Hematopoietic multipotent progenitor cell treated with erythropoietin and hydrocortisone succinate and interleukin-3 and kit ligand, for 6 days (in vitro differentiated cells): ENCODE measurements at places on chromosomes 11 and 22.
A peak's percentile ranks its signal among the peaks of the same experiment; 100 is the strongest.

DNA sequence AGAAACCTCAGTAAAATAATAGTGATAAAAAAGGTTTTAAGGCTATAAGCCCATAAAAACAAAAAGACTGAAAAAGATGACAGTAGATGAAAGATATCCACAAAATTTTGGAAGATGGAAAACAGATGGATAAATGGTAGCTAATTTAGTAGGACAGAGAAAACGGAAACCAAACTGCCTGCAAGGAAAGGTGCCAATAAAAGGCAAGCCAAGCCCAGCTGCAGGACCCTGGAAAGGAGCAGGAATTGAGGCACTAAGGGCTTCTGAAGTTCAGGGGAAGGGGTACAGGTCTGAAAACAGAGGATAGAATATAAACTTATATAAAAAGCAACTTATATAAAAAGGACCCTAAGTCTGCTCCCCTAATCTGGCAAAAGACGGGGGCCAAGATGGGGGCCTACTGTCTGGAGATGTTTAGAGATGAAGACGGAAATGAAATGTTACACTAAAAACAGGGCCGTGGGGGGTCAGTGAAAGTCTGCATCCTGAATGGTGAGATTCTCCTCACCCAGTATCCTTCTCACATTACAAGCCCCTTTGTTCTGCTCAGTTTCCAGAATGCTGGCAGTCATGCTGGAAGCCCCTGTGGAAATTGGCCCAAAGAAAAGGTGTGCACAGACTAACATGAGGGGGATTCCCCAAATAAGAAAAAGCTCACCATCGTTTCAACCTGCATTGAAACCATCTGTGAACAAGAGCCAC lies 269.3 kb upstream of the PITPNB start:
- no peak for DNase-seq

DNA sequence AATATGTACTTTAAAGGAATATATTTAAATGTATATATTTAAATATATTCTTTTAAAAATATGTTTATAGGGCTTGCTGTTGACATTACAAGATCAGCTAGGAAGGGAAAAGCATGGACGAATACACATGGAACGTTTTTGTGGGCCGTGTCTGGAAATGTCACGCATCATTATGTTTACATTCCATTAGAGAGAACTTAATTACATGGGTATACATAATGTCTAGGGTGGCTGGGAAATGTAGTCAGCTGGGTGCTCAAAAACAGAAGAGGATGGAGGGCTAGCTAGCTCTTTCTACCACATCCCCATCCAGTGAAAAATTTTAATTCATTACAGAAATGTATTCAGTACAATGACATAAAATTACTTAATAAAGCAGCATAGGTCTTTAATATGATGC lies 371.2 kb downstream of the DYNC2H1 start:
- DNase-seq: no peak

DNA sequence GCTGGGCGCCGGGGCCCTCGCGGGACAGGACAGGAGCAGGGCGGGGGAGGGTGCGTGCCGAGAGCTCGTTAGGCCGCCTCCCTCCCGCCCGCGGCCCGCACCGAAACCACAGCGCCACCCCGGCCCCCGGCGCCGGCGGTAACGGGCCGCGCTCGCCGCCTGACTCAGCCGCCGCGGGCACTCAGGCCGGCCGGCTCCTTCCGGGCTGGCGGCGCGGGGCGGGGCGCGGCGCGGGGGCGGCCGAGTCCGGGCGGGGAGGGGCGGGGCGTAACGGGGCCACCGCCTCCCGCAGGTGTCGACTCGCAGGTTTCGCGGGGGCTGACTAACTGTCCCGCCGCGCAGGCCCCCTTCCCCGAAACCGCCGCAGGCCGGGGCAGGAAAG lies at the start of gene AP5B1:
TSS of gene AP5B1 (minus strand) at position 207 of the 382 bp plus-strand sequence. CDS start 385 bp downstream, outside the sequence.
- DNase-seq: peak; percentile 75

DNA sequence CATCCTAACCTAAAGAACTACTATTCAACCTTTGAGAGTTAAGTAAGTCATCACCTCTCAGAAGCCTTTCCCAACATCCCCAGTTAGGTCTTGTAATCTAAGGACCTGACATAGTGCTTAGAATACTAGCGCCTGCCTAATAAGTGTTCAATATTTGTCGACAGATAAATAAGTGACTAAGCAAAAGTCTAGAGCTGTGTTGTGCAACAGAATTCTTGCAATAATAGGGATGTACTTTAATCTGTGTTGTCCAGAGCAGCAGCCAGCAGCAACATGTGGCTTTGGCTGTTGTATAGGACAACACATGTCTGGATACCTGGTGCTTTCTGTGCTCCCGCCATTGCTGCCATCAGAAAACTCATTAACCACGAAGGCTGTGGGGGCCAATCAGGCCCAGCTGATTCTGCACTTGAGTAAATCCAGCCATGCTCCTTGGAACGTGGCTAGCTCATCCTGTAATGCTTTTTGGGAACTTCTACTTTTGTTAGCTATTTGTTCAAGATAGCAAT lies 66.8 kb upstream of the NTM start:
- DNase-seq: no peak

GRCh38 chr11:103016031-103016430 lies 60.5 kb upstream of the MMP13 start:
- no peak for DNase-seq

- peak; percentile 83 for DNase-seq
Observed at GRCh38 chr11:7020183-7020917, at the start of the genes NLRP14 and ZNF214. Gene NLRP14, plus strand, starts transcription at chr11:7020479. Its CDS starts 18,108 bp downstream, at chr11:7038587. Gene ZNF214, minus strand, starts transcription at chr11:7020346. Its CDS starts 17,511 bp downstream, at chr11:7002835.

DNA sequence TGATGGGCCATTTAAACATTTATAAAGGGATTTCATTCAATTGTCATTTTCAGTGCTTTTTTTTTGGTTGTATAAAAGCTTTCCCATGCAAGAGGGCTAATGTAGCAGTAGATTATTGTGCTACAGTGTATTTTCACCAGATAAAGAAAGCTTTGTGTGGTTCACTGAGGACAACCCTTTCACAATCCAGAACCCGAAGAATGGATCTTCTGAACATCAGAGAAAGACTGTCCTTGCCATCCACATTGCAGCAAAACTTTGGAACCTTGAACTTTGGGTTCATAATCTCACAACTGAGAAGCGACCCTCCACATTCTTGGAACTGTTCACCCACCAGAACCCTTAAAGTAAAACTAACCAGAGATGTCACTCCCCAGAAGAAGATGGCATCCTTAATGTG lies 9.3 kb downstream of the APOBEC3H start:
- no peak for DNase-seq

- no peak for DNase-seq
Observed at GRCh38 chr22:27094633-27095308, 437.4 kb downstream of the MIAT start.

GRCh38 chr11:3873712-3874349 lies 18.4 kb downstream of the STIM1 start:
- DNase-seq: peak; percentile 46

DNA sequence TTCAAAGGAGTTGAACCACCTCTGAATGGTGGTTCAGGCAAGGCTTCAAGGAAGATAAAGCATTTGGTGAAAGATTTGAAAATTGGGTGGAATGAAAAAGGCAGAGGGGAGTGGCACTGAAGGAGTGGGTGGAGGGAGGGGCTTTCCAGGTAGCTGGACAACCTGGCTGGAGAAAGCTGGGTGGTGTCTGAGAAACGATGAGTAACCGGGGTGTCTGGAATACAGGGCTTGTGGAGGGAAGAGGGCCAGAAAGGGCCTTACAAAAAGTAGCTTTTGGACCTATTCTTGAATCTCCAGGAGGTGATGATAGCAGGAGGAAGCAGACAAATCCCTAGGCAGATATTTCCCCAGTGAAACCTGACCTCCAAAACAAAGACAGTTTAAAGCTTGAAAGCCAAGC lies 99.3 kb downstream of the RASSF10 start:
- DNase-seq: no peak

- peak; percentile 67 for DNase-seq
Observed at GRCh38 chr11:43579171-43579918, 101.2 kb upstream of the HSD17B12 start.

DNA sequence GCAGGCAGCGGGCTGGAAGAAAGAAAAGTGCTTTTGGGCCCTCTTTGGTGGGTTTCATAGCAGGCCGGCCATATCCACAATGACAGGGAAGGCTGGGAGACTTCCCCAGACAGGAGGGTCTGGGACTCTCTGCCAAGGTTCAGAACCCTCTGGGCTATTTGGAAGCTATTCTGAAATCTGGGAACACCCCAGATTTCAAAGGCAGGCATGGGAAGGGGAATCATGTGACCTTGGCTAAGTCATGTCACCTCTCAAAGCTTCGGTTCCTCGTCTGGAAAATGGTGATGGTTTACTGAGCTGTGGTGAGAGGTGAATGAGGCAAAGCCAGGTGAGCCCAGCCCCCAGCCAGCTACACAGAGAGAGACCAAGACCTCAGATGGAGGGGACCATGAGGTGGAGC lies 4.6 kb downstream of the CASTOR1 start:
- DNase-seq: no peak

DNA sequence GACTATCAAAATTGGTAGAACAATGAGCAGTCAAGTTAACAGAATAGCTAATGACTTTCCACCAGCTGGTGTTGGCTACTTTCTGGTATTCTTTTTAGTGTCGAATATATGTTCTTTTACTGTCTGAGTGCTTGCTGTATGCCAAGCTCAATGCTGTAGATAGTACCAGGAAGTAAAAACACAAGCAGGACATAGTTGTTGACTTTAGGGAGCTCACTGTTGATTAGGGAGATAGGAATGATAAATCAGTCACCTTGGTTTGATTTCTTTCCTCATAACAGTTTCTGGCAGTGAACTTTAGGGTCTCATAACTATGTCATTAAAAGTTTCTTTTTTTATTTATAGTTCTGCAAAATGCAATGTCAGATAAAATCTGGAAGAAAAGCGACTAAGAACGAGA lies 9.0 kb downstream of the HMGXB4 start:
- DNase-seq: no peak

- DNase-seq: no peak
Observed at GRCh38 chr22:37007651-37008050, 11.6 kb downstream of the TST start.

DNA sequence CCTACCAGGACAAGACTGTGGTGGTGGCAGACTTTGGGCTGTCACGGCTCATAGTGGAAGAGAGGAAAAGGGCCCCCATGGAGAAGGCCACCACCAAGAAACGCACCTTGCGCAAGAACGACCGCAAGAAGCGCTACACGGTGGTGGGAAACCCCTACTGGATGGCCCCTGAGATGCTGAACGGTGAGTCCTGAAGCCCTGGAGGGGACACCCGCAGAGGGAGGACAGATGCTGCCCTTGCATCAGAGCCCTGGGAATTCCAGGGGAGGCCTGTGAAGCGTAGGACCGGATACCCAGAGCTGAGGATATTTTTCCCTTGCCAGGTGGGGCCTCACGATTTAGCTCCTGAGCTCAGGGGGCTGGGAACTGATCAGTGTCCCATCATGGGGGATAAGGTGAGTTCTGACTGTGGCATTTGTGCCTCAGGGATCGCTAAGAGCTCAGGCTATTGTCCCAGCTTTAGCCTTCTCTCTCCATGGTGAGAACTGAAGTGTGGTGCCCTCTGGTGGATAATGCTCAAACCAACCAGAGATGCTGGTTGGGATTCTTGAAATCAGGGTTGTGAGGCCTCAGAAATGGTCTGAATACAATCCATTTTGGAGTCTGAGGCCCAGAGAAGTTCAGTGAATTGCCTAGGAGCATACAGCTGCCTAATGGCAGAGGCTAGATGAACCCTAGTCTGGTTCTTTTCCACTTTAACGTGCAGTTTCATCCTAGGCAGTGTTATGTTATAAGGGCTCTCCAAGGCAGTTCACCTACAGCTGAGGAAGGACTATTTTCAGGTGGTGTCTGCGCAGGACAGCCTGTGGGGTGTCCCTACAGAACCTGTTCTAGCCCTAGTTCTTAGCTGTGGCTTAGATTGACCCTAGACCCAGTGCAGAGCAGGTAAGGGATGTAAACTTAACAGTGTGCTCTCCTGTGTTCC lies 19.5 kb downstream of the PIK3IP1 start:
- peak; percentile 83 for DNase-seq

DNA sequence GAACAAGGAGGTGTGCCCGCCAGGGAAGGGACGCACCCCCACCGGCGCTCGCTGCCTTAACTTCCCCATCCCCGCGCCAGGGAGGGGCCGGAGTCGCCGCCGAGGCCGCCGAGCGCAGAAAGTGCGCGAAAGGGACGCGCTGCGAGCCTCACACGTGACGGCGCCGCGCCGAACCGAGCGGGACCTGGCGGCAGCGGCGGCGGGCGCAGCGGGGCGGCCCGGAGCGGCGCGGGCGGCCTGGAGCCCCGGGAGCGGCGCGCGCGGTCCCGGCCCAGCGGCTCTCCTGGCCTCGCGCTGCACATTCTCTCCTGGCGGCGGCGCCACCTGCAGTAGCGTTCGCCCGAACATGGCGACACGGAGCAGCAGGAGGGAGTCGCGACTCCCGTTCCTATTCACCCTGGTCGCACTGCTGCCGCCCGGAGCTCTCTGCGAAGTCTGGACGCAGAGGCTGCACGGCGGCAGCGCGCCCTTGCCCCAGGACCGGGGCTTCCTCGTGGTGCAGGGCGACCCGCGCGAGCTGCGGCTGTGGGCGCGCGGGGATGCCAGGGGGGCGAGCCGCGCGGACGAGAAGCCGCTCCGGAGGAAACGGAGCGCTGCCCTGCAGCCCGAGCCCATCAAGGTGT lies at the start of gene SORL1:
TSS of gene SORL1 (plus strand) at position 329 of the 623 bp plus-strand sequence. CDS start at position 347, 18 bp downstream.
- peak; percentile 70 for DNase-seq

DNA sequence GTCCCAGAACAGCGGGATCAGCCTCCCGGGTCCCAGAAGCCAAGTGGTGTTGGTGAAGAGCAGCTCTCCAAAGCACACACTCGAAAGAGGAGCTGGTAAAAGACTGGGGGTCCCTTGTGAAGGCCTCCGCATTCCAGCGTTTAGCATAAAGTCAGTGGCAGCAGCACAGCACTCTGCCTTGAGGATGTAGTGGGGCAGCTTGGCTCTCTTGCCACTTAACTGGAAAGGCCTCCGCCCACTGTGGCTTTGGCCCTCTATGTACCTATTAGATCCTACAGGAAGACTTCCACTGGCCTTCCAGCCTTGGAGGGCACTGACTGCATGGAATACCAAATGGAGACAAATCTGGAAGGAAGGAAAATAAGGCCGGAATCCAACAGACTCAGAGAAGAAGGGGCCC lies 1455.3 kb downstream of the BRD1 start:
- DNase-seq: no peak

GRCh38 chr11:119615003-119615881 lies 113.8 kb downstream of the NECTIN1 start:
- peak; percentile 26 for DNase-seq

DNA sequence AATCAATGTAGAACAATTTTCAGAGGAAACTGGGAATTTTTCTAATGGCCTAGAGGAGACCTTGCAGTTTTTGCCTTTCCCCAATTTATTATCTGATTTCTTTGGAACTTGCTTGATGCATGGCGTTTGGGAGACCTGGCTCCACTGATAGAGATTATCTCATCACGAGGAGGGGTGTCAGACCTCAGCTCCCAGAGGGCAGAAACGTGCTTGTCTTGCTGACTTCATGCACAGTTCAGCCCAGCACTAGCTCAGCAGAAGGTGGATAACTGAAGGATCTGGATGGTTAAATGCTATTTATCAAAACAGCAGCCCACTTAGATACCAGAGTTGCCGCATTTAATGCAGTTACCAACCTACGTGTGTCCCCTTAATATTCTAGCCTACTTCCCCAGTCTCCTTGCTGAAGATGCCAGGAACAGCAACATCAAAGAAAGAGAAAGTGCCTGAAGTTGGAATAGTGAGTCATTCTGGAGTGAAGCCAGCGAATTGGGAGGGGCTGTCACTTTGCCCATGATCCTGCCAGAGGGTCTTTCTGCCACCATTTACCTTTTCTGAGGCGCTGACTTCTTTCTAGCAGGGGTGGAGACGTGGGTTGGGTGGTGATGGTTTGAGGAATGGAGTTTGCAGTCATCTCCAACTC lies 133.5 kb upstream of the CADM1 start:
- DNase-seq: no peak
